ENCODE measurements at places on chromosomes 2 and 18. TPM values are rescaled to one million over a fixed set of nuclear protein-coding genes. Genes with fewer than 3 reads are reported as not detected.

Gene SPDYA
- total RNA-seq = not detected

Gene OBSL1
- total RNA-seq = 308 TPM

GRCh38 chr2:59732871-59733566 lies 820.4 kb downstream of the BCL11A start:
- no peak for DNase-seq

- no peak for DNase-seq
These were observed 291.6 kb upstream of the STON1 start for GRCh38 chr2:48238381-48238780.

DNA sequence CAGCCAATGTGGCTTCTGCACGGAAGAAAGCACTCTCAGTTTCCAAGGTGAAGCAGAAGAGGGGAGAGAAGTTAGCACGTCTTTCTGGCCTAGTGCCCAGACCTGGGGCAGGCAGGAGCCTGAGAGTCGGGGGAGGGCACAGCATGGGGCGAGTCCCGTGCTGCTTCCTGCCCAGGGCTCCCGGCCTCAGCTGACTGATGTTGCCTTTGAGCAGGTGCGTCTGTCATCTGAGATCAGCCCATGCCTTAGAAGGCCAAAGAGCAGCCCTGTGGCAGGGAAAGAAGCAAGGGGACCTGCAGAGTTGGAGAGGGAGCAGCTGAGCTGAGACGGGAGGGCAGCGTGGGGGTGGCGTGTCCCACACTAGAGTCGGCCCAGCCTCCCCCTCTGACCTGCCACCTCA lies 3.3 kb downstream of the KCNIP3 start:
- DNase-seq = no peak

DNA sequence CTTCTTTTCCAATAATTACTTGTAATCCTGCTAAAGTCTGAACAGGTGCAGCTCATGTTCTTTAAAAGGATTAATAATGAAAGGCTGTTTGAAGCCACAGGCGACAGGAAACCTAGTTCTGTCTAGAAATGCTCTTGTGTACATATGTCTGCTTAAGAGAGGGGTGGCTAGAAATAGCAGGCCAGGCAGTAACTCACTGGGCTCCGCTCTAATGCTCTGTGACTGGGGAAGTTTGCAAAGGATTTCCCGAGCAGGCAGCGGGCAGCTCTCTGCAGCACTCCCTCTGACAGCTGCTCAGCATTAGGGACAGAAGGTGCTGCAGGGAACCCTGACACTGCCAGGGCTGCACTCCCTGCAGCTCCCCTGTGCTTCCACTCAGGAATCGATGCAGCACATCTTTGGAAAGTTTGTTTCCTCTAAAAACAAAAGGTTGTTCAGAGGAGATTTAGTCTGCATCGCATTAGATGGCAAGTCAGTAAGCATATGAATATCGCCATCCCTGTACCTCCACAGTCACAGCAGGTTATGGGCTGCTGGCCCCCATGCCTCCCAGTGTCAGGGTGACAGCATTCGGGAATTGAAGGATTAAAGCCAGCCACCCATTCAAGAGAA lies 33.1 kb upstream of the TTC39C start:
- no peak for DNase-seq

DNA sequence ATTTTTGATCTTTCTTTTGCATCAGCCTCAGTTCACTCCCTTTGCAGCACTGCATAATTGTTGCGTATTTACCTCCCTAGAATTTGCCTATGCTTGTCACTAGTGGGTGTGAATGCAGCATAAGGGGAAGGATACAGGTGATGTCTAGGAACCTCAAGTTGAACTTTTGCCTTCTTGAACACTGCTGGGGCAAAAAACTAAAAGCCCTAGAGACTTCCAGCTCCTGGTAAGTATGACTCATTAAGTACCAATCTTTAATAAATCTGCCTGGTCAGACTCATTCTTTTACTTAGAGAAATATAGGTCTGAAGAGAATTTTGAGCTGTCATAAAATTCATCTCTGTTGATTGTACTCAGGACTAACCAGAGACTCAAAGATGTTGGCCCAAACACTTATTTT lies 547.3 kb upstream of the FANCL start:
- no peak for DNase-seq
